ENCODE measurements at places on chromosomes 6 and 20.
A peak's percentile ranks its signal among the peaks of the same experiment; 100 is the strongest.

GRCh38 chr6:131362070-131362469 is 211.0 kb upstream of the ARG1 start:
- no peak for DNase-seq

GRCh38 chr6:69867639-69867976 is 1.3 kb downstream of the COL19A1 start:
- DNase-seq: no peak

GRCh38 chr20:5168651-5169396 is 42.0 kb downstream of the CDS2 start:
- peak; percentile 60 for DNase-seq

DNA sequence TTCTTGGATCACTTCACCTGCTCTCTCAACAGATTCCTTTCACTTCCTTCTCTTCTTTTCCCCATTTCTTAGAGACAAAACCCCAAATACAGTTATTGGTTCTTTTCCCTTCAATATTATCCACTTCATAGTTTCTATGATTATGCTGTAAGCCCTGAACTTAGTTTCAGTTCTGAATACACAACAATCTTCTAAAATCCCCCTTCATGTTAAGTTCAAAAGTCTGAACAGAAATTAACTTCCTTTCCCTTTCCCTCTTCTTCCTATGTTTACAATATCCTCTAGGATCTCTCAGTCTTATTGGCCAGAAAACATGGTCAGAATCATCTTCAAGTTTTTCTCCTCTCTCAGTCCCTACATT is 57.7 kb downstream of the OGFRL1 start:
- no peak for DNase-seq

DNA sequence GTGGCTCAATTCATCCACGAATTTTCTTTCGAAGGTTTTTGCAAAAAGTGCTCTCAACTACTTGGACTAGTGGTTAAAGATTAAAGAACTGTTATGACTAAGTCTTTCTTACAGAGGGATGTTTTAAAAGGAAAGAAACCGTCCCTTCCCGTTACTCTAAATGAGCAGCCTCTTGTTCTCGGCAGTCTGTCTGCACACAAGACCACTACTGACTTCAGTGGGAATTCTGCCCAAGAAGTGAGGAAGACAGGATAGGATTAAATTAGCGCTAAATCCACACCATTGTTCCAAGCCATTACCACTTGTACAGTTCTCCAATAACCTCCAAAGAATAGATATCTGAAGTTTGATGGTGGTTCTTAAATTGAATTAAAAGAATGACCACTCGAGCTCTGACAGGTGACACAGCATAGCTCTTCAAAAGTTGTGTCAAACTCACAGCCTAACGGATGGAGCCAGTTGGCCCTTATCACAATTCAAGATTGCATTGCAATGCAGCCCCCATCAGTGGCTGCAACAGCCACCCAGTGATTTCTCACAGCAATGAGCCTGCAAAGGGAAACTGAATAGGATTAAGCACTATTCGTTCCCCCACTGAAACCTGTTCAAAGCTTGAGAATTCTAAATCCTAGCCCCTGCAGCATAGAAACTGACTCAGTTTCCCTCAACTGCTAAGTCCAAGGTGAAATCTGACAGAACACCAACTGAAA is 1.8 kb downstream of the EPB41L2 start:
- DNase-seq: no peak

GRCh38 chr6:82467338-82467737 is 103.7 kb downstream of the TPBG start:
- DNase-seq: no peak

DNA sequence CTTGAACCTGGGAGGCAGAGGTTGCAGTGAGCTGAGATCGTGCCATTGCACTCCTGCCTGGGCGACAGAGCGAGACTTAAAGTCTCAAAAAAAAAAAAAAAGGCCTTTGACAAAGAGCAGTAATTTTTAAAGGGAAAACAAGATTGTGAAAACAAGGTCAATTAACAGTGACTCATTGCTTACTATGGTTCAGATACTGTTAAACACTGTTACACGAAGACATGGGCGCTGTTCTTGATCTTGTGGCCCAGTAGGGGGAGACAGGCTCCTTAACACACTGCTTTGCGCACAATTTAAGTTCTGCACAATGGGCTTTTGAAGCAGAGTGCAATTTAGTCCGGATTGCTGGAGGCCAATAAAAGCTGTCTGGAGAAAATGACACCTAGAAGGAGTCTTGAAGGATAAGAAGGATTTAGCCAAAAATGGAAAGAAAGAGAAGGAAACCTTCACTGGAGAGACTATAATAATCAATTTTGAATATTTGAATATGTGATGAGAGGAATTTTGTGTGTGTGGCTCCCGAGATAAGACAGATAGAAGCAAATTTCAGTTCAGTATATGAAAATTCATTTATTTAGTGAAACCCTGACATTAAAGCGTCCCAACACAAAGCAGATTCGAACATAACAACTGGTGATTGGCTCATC is 6.0 kb upstream of the LATS1 start:
- peak; percentile 52 for DNase-seq

DNA sequence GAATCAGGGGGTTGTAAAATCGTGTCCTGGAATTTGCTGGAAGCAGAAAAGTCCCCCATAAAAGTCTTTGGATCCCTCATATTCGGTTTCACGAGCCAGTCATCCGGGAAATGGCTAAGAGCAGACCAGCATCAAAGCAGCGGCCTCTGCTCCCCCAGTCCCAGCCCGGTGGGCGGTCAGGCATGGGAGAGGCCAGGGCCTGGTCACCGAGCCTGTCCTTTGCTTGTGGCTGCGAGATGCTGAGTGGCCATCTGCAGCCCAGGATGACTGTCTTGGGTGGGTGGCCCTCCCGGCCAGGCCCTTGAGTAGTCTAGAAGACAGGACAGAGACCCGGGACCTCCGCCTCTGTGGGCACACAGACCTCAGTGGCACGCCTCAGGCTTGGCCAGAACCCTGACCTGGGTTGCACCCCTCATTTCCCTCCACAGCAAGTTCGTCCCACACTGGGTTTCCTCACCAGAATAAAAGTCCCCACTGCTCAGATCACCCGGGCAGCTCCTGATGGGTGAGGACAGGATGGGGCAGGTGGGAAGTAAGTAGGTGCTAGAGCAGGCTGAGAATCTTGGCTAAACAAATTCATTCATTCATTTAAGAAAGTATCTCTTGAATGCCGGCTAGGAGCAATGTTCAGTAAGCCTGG is 172.1 kb downstream of the BMP7 start:
- DNase-seq: no peak

All from NCI-H524 treated with DMSO at 0.1 percent for 48 hours (cell line).